ENCODE measurements at places on chromosomes 4 and X.
A peak's percentile ranks its signal among the peaks of the same experiment; 100 is the strongest.

GRCh38 chr4:179128299-179128698 lies 1686.1 kb upstream of the AGA start:
- H3K4me3 ChIP-seq = no peak overlapping the region
- no peaks in the 10 kb centered on the region for H3K36me3 ChIP-seq
- H3K4me1 ChIP-seq = no peaks in the 10 kb centered on the region
- no peak for DNase-seq
- H3K27me3 ChIP-seq = no peaks in the 10 kb centered on the region

DNA sequence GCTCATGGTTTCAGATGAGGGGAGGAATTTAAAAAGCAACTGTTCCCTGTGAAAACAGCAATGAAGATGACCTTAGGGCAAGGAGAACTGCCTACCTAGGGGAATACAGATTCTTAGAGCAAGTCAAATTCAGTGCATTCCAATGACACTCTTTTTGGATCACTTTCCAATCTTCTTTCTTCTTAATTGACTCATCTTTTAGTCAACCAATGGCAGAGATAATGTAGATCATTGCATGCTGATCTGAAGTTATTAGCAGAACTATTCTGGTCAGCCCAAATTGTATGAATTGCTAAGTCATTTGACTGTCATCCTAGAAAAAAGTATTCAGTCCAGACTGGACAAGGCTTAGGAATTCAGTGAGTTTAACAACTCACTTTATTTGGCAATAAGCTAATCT lies 12.6 kb upstream of the NR3C2 start:
- no peak for DNase-seq
- H3K4me3 ChIP-seq = no peak overlapping the region
- no peaks in the 10 kb centered on the region for H3K36me3 ChIP-seq
- H3K4me1 ChIP-seq = peaks cover 4% of the 10 kb centered on the region

DNA sequence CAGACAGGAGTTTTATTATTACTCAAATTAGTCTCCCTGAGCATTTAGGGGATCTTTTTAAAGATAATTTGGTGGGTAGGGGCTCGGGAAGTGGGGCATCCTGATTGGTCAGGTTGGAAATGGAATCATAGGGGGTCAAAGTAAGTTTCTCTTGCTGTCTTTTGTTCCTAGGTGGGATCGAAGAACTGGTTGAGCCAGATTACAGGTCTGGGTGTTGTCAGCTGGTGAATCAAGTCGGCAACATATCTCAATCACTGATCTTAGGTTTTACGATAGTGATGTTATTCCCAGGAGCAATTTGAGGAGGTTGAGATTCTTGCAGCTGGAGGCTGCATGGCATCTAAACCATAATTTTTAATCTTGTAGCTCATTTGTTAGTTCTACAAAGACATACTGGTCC lies 629.5 kb upstream of the AMOT start:
- H3K4me3 ChIP-seq = no peak overlapping the region
- no peak overlapping the region for H3K27ac ChIP-seq
- no peaks in the 10 kb centered on the region for H3K36me3 ChIP-seq
- no peaks in the 10 kb centered on the region for H3K4me1 ChIP-seq
- no peak for DNase-seq
- no peaks in the 10 kb centered on the region for H3K27me3 ChIP-seq

DNA sequence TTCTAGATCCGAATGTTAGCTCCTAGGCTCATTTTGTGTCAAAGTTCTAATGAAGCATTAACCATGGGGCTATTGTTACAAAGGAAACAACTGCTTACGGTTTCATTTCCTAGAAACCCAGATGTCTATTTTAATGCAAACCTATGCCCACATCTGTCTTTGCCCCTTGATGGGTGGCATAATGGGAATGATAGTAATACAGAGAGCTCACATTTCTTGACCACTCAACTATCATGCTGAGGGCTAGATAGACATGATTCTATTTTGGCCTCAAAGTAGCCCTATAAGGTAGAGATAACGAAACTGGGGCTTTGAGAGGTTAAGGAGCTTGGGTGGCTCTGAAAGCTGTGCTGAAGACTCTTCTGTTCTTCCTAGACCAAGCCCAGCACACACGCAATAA lies 1.9 kb downstream of the TLR7 start:
- H3K27me3 ChIP-seq = peaks cover 16% of the 10 kb centered on the region
- no peak overlapping the region for H3K4me3 ChIP-seq
- H3K4me1 ChIP-seq = no peaks in the 10 kb centered on the region

DNA sequence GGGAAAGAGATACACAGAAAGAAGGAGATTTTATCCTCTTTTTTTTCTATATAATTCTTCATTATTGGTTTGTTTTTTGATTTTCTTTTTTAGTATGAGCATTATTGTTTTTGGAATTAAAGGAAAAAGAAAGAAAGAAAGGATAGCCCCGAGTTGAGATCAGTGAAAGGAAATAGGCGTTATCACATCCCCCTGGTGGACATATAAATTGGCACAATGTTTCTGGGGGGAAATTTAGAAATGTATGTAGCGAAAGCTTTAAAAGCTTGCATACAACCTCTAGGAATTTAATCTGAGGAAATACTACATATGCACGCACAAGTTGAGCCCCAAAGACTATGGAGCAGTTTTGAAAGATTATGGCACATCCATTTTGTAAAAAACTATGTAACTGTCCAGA lies 226.3 kb upstream of the LDB2 start:
- H3K4me3 ChIP-seq = no peak overlapping the region
- no peak for DNase-seq
- H3K27ac ChIP-seq = no peak overlapping the region
- H3K27me3 ChIP-seq = no peaks in the 10 kb centered on the region
- no peaks in the 10 kb centered on the region for H3K36me3 ChIP-seq

DNA sequence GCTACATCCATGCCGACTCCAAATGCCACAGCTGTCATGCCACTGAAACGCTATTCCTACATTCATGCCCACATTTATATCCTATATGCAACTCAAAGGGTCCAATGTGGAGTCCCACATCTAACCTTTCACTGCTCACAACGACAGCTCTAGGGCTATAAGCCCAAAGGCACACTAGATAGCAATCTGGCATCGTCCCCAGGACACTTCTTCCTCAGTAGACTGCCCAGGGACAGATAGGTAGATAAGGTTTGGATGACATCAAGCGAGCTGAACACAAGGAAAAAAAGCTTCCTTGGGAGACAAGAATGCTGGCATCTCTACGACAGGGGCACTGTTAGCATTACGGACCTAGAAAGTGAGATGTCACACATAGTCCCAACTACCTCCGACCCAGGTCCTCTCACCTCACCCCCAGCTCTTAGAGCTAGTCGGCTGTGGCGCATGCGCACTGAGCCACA lies 685 bp downstream of the RAB9B start:
- DNase-seq = no peak
- no peaks in the 10 kb centered on the region for H3K36me3 ChIP-seq
- H3K27ac ChIP-seq = no peak overlapping the region
- H3K4me1 ChIP-seq = peaks cover 6% of the 10 kb centered on the region

GRCh38 chr4:13705521-13706041 lies 78.1 kb upstream of the BOD1L1 start:
- no peaks in the 10 kb centered on the region for H3K4me1 ChIP-seq
- H3K27ac ChIP-seq = no peak overlapping the region
- H3K4me3 ChIP-seq = no peak overlapping the region
- no peaks in the 10 kb centered on the region for H3K36me3 ChIP-seq

- peak overlapping the region; percentile 83 for H3K4me3 ChIP-seq
- peaks cover 6% of the 10 kb centered on the region for H3K36me3 ChIP-seq
- H3K27ac ChIP-seq = no peak overlapping the region
- DNase-seq = no peak
- H3K27me3 ChIP-seq = no peaks in the 10 kb centered on the region
Observed at GRCh38 chr4:109730619-109731545, 1.0 kb upstream of the PLA2G12A start.

DNA sequence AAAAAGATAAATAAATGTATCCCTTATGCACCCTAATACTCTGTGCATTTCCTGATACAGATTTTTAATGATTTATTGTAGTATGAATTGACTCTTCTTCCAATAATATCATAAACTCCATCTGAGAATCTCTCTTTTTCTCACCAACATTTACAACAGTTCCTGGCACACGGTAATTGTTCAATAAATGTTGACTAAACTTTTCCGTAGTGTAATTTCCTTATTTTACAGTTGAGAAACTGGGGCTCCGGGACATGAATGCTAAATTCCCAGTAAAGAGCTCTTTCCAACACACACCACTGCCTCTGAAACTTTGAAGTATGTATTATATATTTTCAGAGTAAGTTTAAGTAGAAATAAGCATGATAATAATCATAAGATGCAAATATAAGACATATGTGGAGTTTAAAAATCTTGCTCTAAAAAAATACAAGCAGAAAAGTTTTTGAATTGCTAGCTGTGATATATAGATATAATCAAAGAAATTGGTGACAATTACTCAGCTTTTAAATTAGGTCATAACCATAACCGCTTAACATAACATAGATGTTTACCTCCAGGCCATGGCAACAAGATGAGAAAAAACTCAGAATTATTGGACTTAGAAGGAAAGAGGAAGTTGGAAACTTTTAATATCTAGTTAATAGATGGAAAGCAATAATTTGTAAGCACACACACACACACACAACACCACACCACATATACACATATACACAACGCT lies 28.2 kb upstream of the ANTXR2 start:
- H3K27me3 ChIP-seq = peaks cover 7% of the 10 kb centered on the region
- H3K36me3 ChIP-seq = peaks cover 5% of the 10 kb centered on the region
- no peaks in the 10 kb centered on the region for H3K4me1 ChIP-seq
- no peak for DNase-seq
- no peak overlapping the region for H3K4me3 ChIP-seq

- no peaks in the 10 kb centered on the region for H3K36me3 ChIP-seq
- DNase-seq = no peak
- H3K27ac ChIP-seq = no peak overlapping the region
- no peaks in the 10 kb centered on the region for H3K27me3 ChIP-seq
- no peak overlapping the region for H3K4me3 ChIP-seq
- no peaks in the 10 kb centered on the region for H3K4me1 ChIP-seq
Observed at GRCh38 chrX:30620980-30621618, 32.1 kb upstream of the GK start.

DNA sequence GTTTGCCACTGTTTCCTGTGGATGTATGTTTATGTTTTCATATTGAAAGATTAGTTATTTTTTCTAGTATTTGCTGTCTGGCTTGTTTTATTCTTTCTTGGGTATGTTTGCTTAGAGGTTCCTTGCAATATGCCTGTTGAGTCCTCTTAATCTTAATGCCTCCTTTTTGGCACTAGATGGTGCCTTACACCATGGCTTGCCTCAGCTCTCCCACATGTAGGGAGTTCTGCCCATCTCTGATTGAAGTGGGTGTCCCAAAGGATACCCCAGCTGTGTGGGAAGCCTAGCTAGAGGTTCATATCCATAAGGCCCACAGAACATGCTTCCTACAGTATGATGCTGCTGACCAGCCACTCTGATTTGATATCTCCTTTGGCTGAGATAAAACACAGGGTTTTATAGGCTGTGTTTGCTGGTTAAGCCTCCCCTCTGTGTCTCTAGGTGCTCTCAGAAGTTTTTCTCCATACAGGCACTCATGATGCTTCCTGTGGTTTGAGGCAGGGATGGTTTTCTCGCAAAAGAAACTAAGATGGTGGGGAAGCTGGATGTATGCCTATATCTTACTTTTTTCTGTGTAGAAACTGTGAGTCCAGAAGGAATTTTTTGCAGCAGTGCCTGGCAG lies 162.4 kb downstream of the ASB9 start:
- H3K27ac ChIP-seq = no peak overlapping the region
- H3K27me3 ChIP-seq = no peaks in the 10 kb centered on the region
- peaks cover 12% of the 10 kb centered on the region for H3K4me1 ChIP-seq
- H3K36me3 ChIP-seq = no peaks in the 10 kb centered on the region

GRCh38 chrX:29496636-29497180 lies 718.7 kb upstream of the MAGEB2 start:
- no peak overlapping the region for H3K27ac ChIP-seq
- no peaks in the 10 kb centered on the region for H3K27me3 ChIP-seq
- H3K4me3 ChIP-seq = no peak overlapping the region
- DNase-seq = no peak
- H3K4me1 ChIP-seq = no peaks in the 10 kb centered on the region
- no peaks in the 10 kb centered on the region for H3K36me3 ChIP-seq

GRCh38 chr4:183905081-183905592 lies at the start of gene STOX2:
STOX2 (plus strand) TSS chr4:183905307; CDS start chr4:183906791, 1,484 bp downstream.
- H3K27me3 ChIP-seq = peaks cover 43% of the 10 kb centered on the region
- peak within 1 kb of the TSS; percentile 36 for H3K4me3 ChIP-seq
- H3K4me1 ChIP-seq = peaks cover 2% of the 10 kb centered on the region
- no peaks in the 10 kb centered on the region for H3K36me3 ChIP-seq

- no peak overlapping the region for H3K27ac ChIP-seq
- no peak for DNase-seq
- no peaks in the 10 kb centered on the region for H3K36me3 ChIP-seq
- peak overlapping the region; percentile 71 for H3K4me3 ChIP-seq
- peaks cover 8% of the 10 kb centered on the region for H3K4me1 ChIP-seq
- peaks cover 26% of the 10 kb centered on the region for H3K27me3 ChIP-seq
Observed at GRCh38 chr4:80336582-80336981, 1.1 kb downstream of the CFAP299 start.

GRCh38 chr4:32022071-32022470 lies 1301.9 kb downstream of the PCDH7 start:
- H3K4me3 ChIP-seq = no peak overlapping the region
- no peak overlapping the region for H3K27ac ChIP-seq
- no peaks in the 10 kb centered on the region for H3K27me3 ChIP-seq
- DNase-seq = no peak
- no peaks in the 10 kb centered on the region for H3K36me3 ChIP-seq

- no peak overlapping the region for H3K4me3 ChIP-seq
- H3K36me3 ChIP-seq = no peaks in the 10 kb centered on the region
- no peaks in the 10 kb centered on the region for H3K4me1 ChIP-seq
- H3K27ac ChIP-seq = no peak overlapping the region
- DNase-seq = no peak
Observed at GRCh38 chr4:129821073-129821472, 725.1 kb downstream of the C4orf33 start.

- DNase-seq = no peak
- H3K4me1 ChIP-seq = peaks cover 33% of the 10 kb centered on the region
- H3K27me3 ChIP-seq = peaks cover 10% of the 10 kb centered on the region
- peak overlapping the region; percentile 96 for H3K27ac ChIP-seq
- peaks cover 12% of the 10 kb centered on the region for H3K36me3 ChIP-seq
Observed at GRCh38 chr4:26130841-26131432, 189.9 kb upstream of the RBPJ start.

DNA sequence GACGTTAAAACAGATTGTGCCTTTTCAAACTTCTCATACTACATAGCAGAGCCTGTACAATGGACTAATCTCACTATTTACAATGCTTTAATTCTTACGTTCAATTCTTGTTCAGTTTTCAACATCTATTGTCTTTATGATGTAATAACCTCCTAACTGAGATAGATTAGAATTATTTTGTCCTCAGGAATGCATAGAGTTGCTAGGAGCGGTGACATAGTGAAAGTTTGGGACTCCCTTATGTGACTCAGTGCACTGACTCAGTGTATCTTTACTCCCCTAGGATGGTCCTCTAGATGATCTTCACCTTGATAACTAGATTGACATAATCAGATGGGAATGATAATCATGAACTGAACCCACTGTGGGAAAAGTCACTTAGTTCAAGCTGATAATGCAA lies 151.5 kb downstream of the VEGFC start:
- H3K4me3 ChIP-seq = no peak overlapping the region
- no peaks in the 10 kb centered on the region for H3K27me3 ChIP-seq
- no peaks in the 10 kb centered on the region for H3K36me3 ChIP-seq
- H3K4me1 ChIP-seq = no peaks in the 10 kb centered on the region
- H3K27ac ChIP-seq = no peak overlapping the region
- DNase-seq = no peak
